ENCODE measurements at places on chromosomes 12 and 14. TPM values are rescaled to one million over a fixed set of nuclear protein-coding genes. Genes with fewer than 3 reads are reported as not detected.

Gene RNASE7
- not detected for total RNA-seq

Gene BMP4
- total RNA-seq: 56.0 TPM

Gene KLRB1
- total RNA-seq: not detected

Gene PRICKLE1
- 25.9 TPM for total RNA-seq

Gene PLCZ1
- total RNA-seq: not detected

Gene TSPAN9
- 35.3 TPM for total RNA-seq

DNA sequence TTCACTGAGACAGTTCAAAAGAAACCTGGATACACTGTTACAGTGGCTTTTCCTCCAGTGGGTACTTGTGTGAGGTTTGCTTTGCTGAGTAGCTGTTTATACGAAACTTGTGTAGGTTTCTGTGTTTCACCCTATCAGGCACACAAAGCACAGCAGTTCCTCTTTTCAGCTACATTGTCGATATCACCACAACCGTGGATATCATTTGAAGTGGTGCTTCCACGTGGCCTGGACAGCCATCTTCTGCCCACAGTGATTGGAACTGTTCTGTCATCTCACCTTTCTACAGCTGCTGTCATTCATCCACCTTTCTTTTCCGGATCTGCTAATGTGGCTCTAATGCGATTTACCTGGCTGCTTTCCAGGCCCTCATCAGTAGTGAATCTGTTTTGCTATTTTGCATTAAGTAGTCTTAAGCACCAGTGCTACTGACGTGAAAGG lies 368.8 kb downstream of the SYT1 start:
- no peak for DNase-seq
- H3K4me1 ChIP-seq: no peaks in the 10 kb centered on the region
- no peaks in the 10 kb centered on the region for H3K27me3 ChIP-seq
- H3K4me3 ChIP-seq: no peak overlapping the region
- no peaks in the 10 kb centered on the region for H3K36me3 ChIP-seq
- no peak overlapping the region for H3K27ac ChIP-seq

- H3K27ac ChIP-seq: no peak overlapping the region
- no peak overlapping the region for H3K4me3 ChIP-seq
Measured at GRCh38 chr14:87971010-87971409, 22.0 kb downstream of the GALC start.

GRCh38 chr14:36485773-36486172 lies 34.3 kb downstream of the NKX2-1 start:
- H3K27me3 ChIP-seq: peaks cover 35% of the 10 kb centered on the region
- no peak for DNase-seq

- no peak for DNase-seq
- H3K27me3 ChIP-seq: no peaks in the 10 kb centered on the region
- H3K4me3 ChIP-seq: no peak overlapping the region
- H3K36me3 ChIP-seq: no peaks in the 10 kb centered on the region
- H3K4me1 ChIP-seq: peaks cover 39% of the 10 kb centered on the region
Measured at GRCh38 chr12:5260086-5260485, 171.8 kb upstream of the NTF3 start.

- peaks cover 13% of the 10 kb centered on the region for H3K4me1 ChIP-seq
- H3K36me3 ChIP-seq: no peaks in the 10 kb centered on the region
- no peaks in the 10 kb centered on the region for H3K27me3 ChIP-seq
- peak; percentile 61 for DNase-seq
Measured at GRCh38 chr12:121400332-121401139, 618 bp downstream of the RNF34 start.

GRCh38 chr12:53935383-53936341 lies 3.0 kb upstream of the HOXC13 start:
- DNase-seq: no peak
- H3K27ac ChIP-seq: no peak overlapping the region
- H3K4me3 ChIP-seq: no peak overlapping the region

DNA sequence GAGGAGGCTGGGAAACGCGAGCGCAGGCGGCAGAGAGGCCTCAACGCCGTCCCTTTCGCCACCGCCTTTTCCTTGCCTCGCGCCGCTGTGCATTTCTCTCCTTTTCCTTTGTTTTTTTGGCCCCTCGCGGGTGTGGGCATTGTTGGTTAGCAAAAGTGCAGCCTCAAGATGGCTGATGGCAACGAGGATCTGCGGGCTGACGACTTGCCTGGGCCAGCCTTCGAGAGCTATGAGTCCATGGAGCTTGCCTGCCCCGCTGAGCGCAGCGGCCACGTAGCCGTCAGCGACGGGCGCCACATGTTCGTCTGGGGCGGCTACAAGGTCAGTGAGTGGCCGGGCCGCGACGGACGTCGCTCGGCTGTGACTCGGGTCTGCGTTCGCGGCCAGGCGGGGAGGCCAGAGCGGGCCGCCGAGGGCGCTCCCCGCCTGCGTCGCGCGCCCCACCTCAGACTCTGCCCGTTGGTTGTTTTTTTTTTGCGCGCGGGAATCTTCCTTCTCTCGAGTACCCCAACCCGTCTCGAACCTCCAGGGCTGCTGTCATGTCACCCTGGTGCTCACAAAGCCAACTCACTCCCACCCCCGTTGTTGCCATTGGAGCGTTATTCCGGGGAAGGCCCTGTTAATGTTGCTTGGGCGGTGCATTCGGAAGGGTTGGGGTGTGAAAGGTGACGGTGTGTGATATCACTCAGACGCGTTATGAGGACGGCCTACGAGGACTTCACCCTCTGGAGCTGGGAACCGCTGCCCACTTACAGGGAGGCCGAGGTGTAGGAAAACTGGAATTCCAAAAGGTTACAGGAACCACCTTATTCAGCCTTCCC lies 558 bp downstream of the KLHDC2 start:
- H3K4me3 ChIP-seq: peak overlapping the region; percentile 92
- DNase-seq: peak; percentile 80
- H3K27me3 ChIP-seq: no peaks in the 10 kb centered on the region
- peaks cover 26% of the 10 kb centered on the region for H3K4me1 ChIP-seq
- H3K27ac ChIP-seq: peak overlapping the region; percentile 100

GRCh38 chr12:11553871-11554533 lies 95.5 kb upstream of the ETV6 start:
- H3K4me3 ChIP-seq: no peak overlapping the region
- DNase-seq: peak; percentile 71
- H3K4me1 ChIP-seq: peaks cover 12% of the 10 kb centered on the region
- no peaks in the 10 kb centered on the region for H3K36me3 ChIP-seq

DNA sequence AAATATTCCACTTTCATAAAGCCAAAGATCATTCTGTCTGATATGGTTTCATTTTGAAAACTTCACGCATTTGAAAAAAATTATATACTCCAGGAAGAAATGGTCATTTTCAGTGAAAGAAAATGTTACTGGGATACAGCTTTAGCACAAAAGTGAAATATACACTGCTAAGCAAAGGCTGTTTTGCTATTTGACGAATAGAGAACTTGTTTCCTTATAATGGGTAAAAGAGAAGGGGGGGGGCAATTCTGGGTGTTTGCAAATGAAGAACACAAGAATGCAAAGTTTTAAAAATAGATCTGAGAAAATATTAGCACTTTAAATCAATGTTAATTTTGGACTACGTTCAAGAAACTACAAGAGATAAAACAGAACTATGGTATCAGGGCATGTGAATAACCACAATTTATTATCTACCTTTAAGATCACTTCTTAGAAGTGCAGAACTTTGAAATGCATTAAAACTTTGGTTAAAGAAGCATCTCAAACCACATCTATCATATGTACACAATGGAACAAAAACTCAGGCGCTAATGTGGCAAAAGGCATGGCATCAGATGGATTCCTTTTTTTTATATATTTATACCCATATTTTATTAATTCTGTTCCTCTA lies 51.1 kb downstream of the EFCAB11 start:
- H3K27me3 ChIP-seq: no peaks in the 10 kb centered on the region
- no peak overlapping the region for H3K4me3 ChIP-seq
- no peak for DNase-seq
- H3K4me1 ChIP-seq: no peaks in the 10 kb centered on the region
- H3K36me3 ChIP-seq: no peaks in the 10 kb centered on the region
- H3K27ac ChIP-seq: no peak overlapping the region

- no peaks in the 10 kb centered on the region for H3K4me1 ChIP-seq
- H3K36me3 ChIP-seq: no peaks in the 10 kb centered on the region
- no peak for DNase-seq
- no peak overlapping the region for H3K4me3 ChIP-seq
Measured at GRCh38 chr12:65977384-65977783, 153.1 kb downstream of the HMGA2 start.

DNA sequence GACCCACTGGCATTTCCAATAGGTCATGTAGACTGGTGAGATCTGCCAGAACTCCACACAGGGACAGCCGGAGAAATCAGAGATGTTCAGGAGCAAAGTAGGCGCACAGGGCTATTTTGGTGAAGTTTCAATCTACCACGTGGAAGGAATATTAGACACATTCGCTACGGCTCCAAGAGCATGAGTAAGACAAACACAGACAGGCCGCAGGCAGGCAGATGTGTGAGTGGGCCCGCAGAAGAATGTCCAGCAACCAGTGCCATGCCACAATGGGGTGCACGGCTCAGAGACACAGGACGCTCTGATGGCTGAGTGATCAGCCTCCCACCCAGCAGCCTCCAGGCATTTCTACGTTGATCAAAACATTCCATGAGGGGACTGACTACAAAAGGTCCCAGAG lies 10.4 kb downstream of the SLC15A4 start:
- no peaks in the 10 kb centered on the region for H3K27me3 ChIP-seq
- H3K4me3 ChIP-seq: no peak overlapping the region
- no peaks in the 10 kb centered on the region for H3K36me3 ChIP-seq

- no peaks in the 10 kb centered on the region for H3K36me3 ChIP-seq
- no peaks in the 10 kb centered on the region for H3K27me3 ChIP-seq
- H3K27ac ChIP-seq: no peak overlapping the region
Measured at GRCh38 chr12:104524034-104524832, 67.5 kb downstream of the CHST11 start.

- H3K4me1 ChIP-seq: no peaks in the 10 kb centered on the region
- H3K27ac ChIP-seq: no peak overlapping the region
- H3K4me3 ChIP-seq: no peak overlapping the region
- no peaks in the 10 kb centered on the region for H3K27me3 ChIP-seq
- DNase-seq: peak; percentile 3
- no peaks in the 10 kb centered on the region for H3K36me3 ChIP-seq
Measured at GRCh38 chr12:1926251-1926657, 7.8 kb upstream of the CACNA2D4 start.

DNA sequence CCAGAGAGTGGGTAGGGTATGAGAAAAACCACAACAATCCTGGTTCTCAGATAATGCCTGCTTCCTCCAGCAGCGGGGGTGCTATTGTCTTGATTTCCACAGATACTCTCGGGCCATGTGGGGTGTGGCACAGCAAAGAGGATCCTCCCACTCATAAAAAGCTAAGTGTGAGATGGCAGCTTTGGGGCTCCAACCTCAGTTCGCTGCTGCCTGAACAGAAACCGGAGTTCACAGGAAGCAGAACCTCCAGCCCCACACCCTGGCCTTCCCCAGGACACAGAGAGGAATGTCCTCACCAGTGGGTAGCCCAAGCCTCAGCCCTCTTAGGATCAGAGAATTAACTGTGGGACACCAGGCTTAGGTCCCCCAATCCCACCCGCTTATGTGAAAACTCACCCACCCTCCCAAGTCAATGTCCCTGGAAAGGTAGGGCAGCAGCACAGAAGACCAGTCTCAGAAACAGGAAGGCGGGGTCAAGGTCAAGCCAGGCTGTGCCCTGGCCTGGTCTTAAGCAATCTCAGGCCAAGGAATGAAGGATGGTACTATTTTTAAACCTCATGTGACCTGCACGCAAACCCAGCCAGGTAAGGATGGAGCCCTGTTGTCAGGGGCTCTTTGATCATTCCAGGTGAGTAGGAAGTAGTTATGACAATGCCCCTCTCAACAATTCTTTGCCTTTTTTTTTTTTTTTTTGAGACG lies 9.0 kb downstream of the KCTD10 start:
- H3K36me3 ChIP-seq: no peaks in the 10 kb centered on the region
- DNase-seq: no peak
- no peaks in the 10 kb centered on the region for H3K27me3 ChIP-seq
- peaks cover 10% of the 10 kb centered on the region for H3K4me1 ChIP-seq
- H3K4me3 ChIP-seq: no peak overlapping the region
- H3K27ac ChIP-seq: no peak overlapping the region

GRCh38 chr14:63672417-63673180 lies 30.9 kb upstream of the WDR89 start:
- no peaks in the 10 kb centered on the region for H3K4me1 ChIP-seq
- no peaks in the 10 kb centered on the region for H3K36me3 ChIP-seq
- no peak overlapping the region for H3K4me3 ChIP-seq
- no peaks in the 10 kb centered on the region for H3K27me3 ChIP-seq
- H3K27ac ChIP-seq: no peak overlapping the region
- no peak for DNase-seq

GRCh38 chr14:93115069-93115820 lies 480 bp downstream of the ITPK1 start:
- DNase-seq: peak; percentile 97
- H3K4me1 ChIP-seq: peaks cover 18% of the 10 kb centered on the region
- no peaks in the 10 kb centered on the region for H3K27me3 ChIP-seq
- H3K27ac ChIP-seq: peak overlapping the region; percentile 100
- H3K36me3 ChIP-seq: no peaks in the 10 kb centered on the region

- no peaks in the 10 kb centered on the region for H3K4me1 ChIP-seq
- no peaks in the 10 kb centered on the region for H3K36me3 ChIP-seq
- no peak overlapping the region for H3K27ac ChIP-seq
- H3K27me3 ChIP-seq: peaks cover 3% of the 10 kb centered on the region
- no peak for DNase-seq
Measured at GRCh38 chr12:114368685-114369452, 37.1 kb downstream of the TBX5 start.

GRCh38 chr14:100221533-100222223 lies 17.3 kb upstream of the YY1 start:
- peak; percentile 80 for DNase-seq
- H3K27ac ChIP-seq: peak overlapping the region; percentile 87
- no peaks in the 10 kb centered on the region for H3K36me3 ChIP-seq
- peaks cover 36% of the 10 kb centered on the region for H3K4me1 ChIP-seq

DNA sequence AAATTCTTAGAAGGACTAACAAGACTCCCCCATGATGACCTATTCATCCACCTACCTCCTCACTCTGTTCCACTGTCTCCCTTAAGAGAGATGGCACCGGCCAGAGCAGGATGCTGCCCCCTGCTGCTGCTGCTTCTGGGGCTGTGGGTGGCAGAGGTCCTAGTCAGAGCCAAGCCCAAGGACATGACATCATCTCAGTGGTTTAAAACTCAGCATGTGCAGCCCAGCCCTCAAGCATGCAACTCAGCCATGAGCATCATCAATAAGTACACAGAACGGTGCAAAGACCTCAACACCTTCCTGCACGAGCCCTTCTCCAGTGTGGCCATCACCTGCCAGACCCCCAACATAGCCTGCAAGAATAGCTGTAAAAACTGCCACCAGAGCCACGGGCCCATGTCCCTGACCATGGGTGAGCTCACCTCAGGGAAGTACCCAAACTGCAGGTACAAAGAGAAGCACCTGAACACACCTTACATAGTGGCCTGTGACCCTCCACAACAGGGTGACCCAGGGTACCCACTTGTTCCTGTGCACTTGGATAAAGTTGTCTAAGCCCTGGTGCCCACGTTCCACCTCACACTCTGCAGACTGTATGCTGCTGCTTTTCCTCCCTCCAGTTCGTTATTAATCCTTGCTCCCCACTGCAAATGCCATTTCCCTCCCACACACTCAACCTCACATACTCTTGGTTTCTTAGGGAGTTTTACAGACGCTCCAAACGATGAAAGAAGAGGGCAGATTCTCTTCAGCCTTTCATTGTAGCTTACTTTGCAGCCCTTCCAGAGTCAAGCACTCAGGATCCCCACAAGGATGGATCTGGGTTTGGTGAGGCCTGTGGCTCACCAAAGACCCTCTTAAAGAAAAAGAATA lies at the start of gene RNASE8:
Gene RNASE8 (plus strand): TSS at position 20 of the 873 bp plus-strand sequence. CDS start 71 bp downstream, at position 91.
- H3K27ac ChIP-seq: no peak within 1 kb of the TSS
- H3K27me3 ChIP-seq: no peaks in the 10 kb centered on the region
- H3K4me3 ChIP-seq: no peak within 1 kb of the TSS

GRCh38 chr14:51093371-51094281 lies 1.3 kb downstream of the TRIM9 start:
- peaks cover 14% of the 10 kb centered on the region for H3K4me1 ChIP-seq
- no peak overlapping the region for H3K27ac ChIP-seq
- H3K27me3 ChIP-seq: peaks cover 48% of the 10 kb centered on the region
- DNase-seq: peak; percentile 32

Measured in hepatocyte (in vitro differentiated cells).